ENCODE measurements at places on chromosomes 7 and 10.

DNA sequence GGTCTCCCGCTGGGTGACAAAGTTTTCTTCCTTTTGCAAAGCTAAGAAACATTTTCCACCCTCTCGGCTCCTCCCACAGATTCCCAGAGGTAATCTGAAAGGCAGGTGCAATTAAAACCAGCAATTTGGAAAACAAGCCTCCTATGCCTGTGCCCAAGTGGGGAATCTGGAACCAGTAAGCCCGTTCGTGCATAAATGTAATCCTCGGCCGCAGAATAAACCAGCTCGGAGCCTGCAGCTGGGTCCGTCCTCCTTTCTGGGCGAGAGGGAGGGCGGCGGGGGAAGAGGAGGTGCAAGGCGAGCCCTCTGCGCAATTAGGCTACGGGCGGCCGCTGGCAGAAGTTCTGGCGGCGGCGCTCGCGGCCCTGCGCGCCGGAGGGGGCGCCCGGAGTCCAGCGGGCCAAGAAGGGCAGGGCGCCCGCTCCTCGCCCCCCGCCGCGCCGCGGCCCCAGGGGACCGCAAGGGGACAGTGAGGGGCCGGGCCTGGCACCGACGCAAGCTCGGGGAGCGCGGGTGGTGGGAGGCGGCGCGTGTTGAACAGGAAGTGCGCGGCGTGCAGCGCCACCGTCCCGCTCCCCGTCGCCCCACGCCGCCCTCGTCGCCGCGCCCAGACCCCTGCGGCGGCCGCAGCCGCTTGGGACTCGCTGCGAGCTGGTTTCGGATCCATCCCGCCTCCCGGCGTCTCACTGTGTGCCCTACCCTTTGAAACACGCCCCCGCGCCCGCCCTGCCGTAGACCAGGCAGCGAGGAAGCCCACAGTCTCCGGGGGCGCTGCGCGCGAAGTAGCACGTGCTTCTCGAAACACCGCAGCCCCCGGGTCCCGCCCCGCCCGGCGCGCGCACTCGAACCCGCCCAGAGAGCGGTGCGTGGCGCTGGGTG lies at the start of gene PRKAG2:
TSS of gene PRKAG2 (minus strand) at position 217 of the 879 bp plus-strand sequence. CDS start 495 bp downstream, outside the sequence.
- DNase-seq: peak; percentile 65

- no peak for DNase-seq
These were observed 698.2 kb downstream of the REEP3 start for GRCh38 chr10:64219271-64220025.

GRCh38 chr10:1411956-1412355 lies 325.4 kb downstream of the ADARB2 start:
- DNase-seq: no peak

- DNase-seq: no peak
These were observed 18.7 kb downstream of the MMP21 start for GRCh38 chr10:125756853-125757487.

DNA sequence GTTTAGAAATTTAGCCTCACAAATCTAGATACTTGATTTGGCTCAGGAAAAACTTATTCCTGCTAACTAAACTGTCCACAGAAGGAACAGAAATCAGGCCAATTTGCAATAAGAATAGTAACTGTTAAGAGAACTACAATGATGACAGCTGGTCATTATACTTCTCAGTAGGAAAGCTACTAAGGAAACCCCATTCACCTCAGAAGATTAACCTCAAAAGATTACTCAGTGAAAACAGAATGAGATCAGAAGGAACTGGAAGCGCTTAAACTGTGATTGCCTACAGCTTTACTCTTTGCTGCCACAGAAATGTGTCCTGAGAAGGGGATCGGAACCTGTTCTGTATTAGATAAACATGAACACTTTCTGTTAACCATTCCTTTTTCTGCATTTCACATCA lies 24.3 kb upstream of the DNAJB12 start:
- DNase-seq: no peak

DNA sequence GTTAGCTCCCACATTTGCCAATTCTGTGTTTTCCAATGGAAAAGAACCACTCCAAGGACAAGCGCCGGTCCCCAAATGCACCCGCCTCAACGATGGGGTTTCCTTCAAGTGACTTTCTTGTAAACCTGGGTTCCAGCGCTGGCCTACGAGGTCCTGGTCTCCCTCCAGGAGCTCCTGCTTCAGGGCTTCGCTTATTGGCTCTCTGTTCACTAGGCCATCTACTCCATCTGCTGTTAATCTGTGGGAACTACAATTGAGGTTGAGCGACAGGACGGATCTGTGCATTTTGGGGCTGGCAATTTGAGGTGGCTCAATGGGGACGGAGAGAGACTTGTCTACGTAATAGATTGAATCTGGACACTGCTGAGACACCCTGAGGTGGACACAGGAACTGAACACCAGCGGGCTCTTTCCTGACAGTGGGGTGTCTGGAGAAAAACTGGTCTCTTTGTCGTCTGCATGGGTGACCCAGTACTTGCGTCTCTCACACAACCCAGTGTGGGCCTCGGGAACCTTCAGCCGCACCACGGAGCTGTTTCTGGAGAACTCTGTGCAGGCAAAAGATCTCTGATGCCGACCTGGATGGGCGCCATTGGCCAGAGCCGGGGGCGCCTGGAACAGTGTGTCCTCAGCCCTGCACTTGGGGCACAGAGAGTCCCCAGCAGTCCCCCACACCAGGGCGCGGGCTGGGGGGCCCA lies 115.9 kb upstream of the ADAM12 start:
- no peak for DNase-seq

DNA sequence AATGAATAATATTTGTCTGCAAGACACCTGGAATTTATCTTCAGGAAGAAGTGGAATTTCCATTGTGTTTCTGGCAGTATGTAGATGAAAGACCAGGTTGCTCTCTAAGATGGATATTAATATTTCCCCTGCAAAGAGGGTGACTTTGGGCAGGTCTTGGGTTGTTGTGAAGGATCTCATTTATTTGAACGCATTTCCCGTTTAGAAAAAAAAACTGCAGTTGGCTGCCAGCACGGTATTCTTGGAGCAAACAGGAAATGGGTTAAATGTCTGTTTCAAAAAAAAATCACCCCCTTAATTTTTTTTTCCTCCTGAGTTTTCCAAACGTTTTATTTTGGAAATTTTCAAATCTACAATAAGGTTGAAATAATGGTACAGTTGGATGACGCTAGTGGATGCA lies 11.5 kb downstream of the EIF4H start:
- no peak for DNase-seq

DNA sequence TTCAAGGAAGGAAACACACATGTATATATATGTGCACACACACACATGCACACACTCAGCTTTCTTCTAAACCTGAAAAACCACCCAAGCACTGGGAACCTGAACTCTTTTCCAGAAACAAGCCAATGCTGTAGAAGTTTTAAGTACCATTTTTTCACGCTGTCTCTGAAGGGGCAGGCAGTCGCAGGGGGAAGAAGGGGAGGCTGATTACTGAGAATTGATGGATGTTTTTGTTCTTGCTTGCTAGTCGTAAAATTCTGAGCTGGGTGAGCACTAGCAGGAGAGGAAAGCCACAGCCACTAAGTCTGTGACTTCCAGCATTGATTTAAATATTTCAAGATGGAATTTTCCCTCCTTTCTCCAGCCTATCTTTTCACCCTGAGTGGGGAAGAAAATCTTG lies 391.8 kb downstream of the CALN1 start:
- DNase-seq: no peak

DNA sequence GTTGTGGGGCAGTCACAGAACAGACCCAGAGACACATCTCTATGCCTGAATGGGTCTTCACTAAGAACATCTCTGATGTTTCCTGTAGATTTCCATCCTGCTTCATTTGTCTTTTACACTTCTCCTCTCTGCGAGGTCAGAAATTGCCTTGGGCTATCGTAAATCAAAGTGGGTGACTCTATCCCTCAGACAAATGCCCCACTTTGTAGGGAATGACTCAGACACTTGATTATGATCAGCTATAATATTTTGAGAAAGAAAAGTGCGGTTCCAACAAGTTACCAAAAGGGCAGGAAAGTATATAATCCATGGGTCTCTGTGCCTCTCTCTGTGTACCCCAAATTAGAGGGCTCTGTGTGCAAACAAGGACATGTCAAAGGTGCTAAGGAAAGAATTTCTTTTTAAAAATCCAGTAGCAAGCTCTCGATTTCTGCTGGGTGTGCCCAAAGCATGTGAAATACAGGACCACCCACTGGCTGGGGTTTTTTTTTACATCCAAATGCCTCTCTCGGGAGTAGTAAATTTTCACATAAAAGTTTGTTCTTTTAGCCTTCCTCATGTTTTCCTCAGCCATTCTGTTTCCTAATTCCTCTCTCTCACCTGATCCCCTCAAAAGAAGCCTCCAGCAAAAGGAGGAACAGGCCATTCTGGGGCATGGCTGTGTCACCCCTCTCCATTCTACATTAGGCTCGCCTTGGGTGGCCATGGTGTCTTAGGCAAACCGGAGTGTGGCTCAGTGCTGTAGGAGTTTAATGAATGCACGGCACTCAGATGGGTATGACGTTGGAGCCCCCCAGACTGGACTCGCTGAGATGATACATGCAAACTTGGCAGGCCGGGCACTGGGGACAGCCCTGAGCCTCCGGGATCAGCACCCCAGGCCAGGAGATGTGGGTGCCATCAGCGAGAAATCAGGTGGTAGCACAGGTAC lies 6.3 kb upstream of the OPN4 start:
- no peak for DNase-seq

DNA sequence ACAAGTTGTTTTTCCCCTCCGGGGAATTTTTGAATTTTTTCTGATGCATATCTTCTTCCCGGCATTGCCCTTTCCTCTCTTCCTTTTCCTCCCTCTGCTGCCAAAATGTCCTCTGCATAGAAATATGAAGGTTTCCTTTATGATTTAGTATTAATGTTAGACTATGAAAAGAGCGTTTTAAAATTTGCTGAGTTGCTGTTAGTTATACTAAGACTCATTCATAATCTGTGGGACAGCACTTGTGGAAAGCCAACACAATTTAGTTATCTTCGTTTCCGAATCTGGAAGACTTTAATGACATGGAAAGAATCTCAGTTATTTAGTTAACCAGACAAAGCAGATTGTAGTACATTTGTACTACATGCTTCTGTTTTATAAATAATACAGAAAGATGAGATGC lies 25.0 kb downstream of the POU6F2 start:
- no peak for DNase-seq

DNA sequence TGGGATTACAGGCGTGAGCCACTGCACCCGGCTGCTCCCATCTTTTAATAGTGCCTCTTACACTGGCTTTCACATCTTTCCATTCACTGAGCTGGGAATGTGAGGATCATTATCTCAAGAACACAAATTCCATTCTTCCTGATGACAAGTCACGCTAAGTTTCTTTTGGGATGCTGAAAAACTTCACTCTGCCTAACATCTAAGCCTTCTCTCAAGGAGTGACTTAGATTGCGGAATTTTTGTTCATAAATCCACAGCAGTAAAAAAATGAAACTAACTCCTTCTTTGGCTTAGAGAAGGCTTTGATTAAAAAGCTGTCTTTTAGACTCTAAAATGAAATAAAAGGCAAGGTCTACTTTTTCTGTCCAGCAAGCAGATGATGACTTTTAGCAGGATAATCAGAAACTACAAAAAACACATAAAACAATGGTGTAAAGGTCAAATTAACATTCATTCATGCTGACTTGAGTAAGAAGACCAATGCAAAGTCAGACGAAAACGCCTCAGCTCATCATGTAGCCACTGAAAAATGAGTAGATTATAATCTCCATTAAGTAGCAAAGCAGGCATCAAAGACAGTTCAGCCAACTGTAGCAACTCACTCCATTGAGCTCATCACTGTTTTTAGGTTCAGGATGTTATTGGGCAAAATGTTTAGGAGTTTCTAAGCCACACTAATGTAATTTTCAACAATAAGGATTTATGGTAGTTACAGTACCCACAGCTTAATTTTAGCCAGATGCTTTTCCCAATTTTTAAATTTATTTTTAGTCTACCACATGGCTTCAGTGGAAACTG lies 178.8 kb downstream of the ELMO1 start:
- DNase-seq: no peak

GRCh38 chr7:30170476-30171205 lies 35.9 kb downstream of the MTURN start:
- DNase-seq: no peak

- no peak for DNase-seq
These were observed 167.2 kb downstream of the EBF3 start for GRCh38 chr10:129796710-129797420.

GRCh38 chr7:102284891-102285539 lies 1.7 kb upstream of the SH2B2 start:
- no peak for DNase-seq

- no peak for DNase-seq
These were observed 22.9 kb downstream of the ZNF775 start for GRCh38 chr7:150401861-150402631.

- no peak for DNase-seq
These were observed 240.5 kb upstream of the GPR26 start for GRCh38 chr10:123425680-123426079.

DNA sequence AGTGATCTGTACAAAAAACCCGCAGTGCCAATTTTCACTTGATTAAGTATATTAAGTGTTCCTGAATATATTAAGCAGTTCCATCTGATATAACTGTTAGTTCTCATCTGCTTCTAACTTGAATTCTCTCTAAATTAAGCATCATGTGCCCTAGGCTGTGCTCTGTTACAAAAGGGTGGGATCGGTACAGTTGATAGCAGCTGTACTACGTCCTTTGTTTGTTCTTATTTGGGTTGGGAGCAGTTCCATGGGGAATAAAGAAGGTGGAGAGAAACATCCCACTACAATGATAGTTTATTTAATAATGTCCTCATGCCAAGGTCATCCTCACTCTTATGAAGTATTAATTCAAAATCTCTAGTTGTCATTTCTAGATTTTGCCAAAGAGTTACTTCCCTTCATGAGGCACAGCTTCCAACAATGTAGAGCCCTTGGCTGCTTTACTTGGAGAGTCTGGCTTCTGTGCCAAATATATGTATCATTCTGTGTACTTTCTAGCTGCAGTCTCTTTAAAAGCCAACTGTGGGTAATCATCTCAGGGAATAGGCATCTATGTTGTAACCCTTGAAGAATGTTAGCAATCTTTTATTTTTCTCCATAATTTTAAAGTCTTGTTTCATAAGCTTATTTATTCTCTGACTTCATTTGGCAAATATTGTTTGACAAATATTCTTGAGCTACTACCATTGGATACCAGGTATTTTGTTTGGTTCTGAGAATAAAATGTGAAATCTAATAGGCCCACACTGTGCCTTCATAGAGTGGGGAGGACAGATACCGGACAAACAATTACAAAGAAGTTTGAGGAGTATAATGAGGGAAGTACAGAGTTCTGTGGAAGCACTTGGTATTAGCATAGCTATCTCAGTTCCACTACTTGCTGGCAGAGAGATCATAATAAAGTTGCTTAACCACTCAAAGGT lies 22.4 kb upstream of the AHR start:
- DNase-seq: no peak

DNA sequence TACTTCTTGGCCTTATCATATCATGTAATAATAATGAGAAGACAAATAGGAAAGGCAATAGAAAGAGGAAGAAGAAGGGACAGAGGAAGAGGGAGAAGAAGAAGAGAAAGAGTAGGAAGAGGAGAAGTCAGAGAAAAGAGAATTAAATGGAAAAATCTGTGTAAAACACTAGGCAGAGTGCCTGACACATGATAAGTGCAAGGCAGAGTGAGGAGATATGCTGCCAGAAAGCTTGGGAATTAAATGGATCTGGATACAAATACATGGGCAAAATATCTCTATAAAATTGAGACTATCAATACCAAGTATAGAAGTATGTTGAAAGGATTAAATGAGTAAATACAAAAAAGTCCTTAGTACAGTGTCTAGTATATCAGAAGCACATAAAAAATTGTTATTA lies 124.8 kb downstream of the CACNA2D1 start:
- no peak for DNase-seq

- DNase-seq: no peak
These were observed 13.5 kb upstream of the EGR2 start for GRCh38 chr10:62829622-62830021.
